GM13976 (cell line): ENCODE measurements at places on chromosomes 6 and 20.

- no peak for DNase-seq
Measured at GRCh38 chr6:134182528-134182927, 130.1 kb upstream of the SLC2A12 start.

GRCh38 chr6:117681162-117681741 is 6.0 kb downstream of the NUS1 start:
- DNase-seq, result no peak

DNA sequence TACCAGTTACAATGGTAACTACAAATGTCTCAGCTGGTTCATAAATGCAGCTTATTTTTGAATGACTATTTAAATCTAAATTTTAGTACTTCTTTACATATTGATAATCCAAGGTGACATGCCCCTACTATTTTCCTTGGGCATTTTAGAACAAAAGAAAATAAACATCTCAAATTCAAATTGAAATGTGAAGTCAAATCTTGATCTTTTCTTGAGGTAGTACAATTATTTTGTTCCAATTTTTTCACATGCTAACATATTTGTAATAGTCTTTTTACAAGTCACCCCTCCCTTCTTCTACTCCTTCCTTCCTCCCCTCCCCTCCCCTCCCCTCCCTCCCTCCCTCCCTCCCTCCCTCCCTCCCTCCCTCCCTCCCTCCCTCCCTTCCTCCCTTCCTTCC is 370.1 kb upstream of the MMS22L start:
- DNase-seq, result no peak

DNA sequence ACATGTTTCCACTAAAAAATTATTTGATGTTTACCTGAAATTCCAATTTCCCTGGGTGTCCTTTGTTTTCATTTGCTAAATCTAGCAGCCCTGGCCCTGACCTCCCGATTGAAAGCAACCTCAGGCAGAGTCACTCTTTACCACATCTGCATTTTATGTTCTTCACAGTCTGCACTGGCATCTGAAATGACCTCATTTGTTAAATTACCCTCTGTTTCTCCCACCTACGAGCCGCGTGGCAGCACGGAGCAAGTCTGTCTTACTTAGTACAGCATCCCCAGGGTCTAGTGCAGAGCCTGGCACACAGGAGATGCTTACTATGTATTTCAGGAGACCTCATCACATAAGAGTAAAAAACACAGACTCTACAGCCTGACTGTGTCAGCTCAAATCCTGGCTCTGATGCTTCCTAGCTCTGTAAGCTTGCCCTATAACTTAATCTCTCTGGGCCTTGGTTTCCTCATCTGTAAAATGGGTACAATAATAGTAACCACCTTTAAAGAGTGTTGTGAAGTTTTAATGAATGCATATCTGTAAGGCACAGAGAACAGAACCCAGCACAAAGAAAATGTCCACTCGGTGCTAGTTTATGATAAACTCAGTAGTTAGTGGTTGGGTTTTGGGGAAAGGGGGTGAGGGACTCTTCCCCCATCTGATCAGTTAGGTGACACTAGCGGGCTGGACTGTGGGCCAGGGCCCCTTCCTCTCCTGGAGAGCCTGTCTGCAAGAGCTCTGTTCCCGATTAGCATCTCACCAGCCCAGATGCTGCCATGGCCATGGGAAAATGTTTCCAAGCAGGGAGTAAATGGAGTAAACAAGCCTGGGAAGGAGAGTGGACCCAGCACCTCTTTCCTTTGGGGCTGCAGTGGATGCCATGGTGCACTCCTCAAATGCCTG is 88.2 kb downstream of the PREX1 start:
- no peak for DNase-seq

GRCh38 chr6:34284563-34285447 is 36.0 kb upstream of the SMIM29 start:
- no peak for DNase-seq

DNA sequence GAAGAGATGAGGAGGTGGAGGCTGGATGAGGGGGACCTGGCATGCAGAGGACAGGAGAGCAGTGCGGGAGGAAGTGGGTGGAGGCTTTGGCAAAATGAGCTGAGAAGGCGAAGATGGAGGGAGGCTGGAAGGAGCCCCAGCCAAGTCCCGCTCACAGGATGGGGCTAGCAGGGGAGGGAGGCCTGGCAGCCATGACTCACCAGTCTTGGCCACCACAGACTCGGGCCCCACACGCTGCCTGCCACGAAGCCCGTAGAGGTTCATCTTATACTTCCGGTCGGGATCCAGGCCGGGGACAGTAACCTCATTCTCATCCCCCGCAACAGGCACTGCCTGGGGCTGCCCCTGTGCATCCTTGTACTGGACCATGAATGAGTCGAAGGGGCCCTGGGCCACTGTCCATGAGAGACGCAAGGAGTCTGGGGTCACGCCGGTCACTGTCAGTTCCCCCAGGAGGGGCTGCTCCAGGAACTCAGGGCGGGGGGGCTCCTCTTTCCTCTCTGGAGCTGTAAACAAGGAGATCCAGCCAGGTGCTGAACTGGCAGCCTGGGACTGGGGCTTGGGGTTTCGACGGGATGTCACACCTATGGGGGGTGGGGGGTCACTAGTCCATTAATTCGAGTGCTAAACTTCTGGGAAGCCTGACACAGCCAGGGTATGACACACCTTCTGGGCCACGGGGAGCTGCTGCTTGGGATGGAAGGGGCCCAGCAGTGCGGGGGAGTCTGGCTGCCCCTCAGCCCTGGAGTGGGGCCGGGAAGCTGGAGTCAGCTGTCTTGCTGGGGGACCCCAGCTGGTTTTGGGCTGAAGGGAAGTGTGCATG is 27.8 kb downstream of the TNXB start:
- no peak for DNase-seq

- no peak for DNase-seq
Measured at GRCh38 chr6:30590509-30590908, 19.3 kb downstream of the ABCF1 start.
